ENCODE measurements at places on chromosomes 4 and X.

GRCh38 chrX:68945081-68945602 is 116.3 kb downstream of the EFNB1 start:
- no peak for DNase-seq

DNA sequence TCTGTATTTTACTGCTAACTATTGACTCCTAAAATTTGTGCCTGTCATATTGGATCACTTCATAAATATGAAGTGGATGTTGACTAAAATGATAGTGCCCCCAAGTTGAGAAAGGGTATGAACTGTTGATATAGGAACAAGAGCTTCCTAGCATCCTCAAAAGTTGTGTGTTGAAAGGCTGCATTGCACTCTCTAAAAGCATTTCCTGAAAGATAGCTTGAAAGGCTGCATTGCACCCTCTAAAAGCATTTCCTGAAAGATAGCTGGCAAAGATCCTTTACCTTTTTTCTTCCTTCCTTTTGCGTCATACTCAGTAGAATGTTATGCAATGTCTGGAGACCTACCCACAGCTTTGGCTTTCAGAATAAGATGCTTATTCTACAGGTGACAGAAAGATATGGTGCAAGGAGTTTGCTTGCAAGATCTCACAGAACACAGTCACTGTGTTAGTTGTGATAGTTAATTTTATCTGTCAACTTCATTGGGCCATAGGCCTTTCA is 274.6 kb upstream of the GALNTL6 start:
- no peak for DNase-seq

DNA sequence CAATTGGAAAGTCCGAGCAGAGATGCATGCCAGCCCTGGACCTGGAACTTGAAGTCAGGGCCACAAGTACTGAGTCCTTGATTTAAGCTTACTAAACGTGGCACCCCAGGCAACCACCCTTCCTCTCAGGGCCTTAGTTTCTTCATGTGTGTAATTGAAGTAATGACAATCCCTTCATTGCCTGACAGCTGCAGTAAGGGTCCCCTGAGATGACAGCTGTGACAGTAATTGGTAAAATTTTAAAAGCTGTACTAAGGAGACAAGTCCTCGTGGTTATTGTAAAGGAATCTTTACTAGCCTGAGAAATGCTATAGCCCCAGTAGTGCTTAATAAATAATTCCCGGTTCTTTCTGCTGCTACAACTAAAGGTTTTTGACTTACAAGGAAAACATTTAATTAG is 175.1 kb upstream of the RADX start:
- no peak for DNase-seq

GRCh38 chr4:48243887-48244286 is 25.8 kb downstream of the TEC start:
- DNase-seq = no peak

DNA sequence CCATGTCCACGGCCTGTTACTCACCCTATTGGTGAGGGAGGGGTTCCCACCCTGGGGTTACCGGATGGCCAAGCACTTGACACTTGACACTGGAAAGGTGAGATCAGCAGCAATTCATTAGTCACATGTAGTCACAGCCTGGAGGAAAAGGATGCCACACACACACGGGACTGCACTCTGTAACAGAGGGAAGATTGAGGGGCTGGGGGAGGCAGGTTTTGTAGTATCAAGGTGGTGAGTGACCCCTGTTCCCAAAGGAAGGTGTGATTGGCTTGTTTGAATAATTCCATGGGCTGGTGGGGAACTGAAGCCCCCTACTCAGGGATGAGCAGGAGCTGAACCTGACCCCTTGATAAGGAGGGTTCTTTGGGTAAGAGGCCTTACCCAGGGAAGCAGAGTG is 96.0 kb upstream of the HELT start:
- no peak for DNase-seq

All from CD4-positive, alpha-beta T cell treated with Interleukin-2 at 100 ng/mL for 4 hours (primary cell).